ENCODE measurements at places on chromosomes 16 and 17. TPM values are rescaled to one million over a fixed set of nuclear protein-coding genes. Genes with fewer than 3 reads are reported as not detected.

GRCh38 chr16:983044-984030, 1.8 kb downstream of the SOX8 start:
- DNase-seq: no peak
- peaks cover 54% of the 10 kb centered on the region for H3K27me3 ChIP-seq
- H3K36me3 ChIP-seq: no peaks in the 10 kb centered on the region

- H3K36me3 ChIP-seq: no peaks in the 10 kb centered on the region
- peaks cover 60% of the 10 kb centered on the region for H3K27me3 ChIP-seq
- H3K4me3 ChIP-seq: no peak overlapping the region
- no peak for DNase-seq
Observed at GRCh38 chr17:40936437-40936971, 942 bp downstream of the KRT23 start.

GRCh38 chr16:72991211-72991610, 56.7 kb downstream of the ZFHX3 start:
- no peak for DNase-seq
- no peak overlapping the region for H3K27ac ChIP-seq
- H3K36me3 ChIP-seq: no peaks in the 10 kb centered on the region
- H3K27me3 ChIP-seq: no peaks in the 10 kb centered on the region

DNA sequence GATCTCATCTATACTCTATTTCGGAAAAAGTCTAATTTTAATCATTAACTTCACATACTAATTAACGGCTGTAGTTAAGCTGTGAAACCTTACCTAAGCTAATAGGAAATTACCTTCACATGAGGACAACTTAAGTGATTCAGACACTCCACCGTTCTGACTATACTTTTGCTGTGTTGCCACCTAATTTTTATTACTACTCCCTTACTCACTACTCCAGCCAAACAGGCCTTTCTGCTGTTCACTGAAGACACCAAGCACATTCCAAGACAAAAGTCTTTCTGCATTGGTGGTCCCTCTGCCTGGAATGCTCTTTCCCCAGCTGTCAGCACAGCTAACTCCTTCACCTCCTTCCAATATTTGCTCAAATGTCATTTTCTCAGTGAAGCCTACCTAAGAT, 1.3 kb downstream of the CMTR2 start:
- no peaks in the 10 kb centered on the region for H3K27me3 ChIP-seq
- H3K27ac ChIP-seq: no peak overlapping the region
- H3K36me3 ChIP-seq: peaks cover 38% of the 10 kb centered on the region
- no peaks in the 10 kb centered on the region for H3K4me1 ChIP-seq
- DNase-seq: no peak
- peak overlapping the region; percentile 90 for H3K4me3 ChIP-seq

DNA sequence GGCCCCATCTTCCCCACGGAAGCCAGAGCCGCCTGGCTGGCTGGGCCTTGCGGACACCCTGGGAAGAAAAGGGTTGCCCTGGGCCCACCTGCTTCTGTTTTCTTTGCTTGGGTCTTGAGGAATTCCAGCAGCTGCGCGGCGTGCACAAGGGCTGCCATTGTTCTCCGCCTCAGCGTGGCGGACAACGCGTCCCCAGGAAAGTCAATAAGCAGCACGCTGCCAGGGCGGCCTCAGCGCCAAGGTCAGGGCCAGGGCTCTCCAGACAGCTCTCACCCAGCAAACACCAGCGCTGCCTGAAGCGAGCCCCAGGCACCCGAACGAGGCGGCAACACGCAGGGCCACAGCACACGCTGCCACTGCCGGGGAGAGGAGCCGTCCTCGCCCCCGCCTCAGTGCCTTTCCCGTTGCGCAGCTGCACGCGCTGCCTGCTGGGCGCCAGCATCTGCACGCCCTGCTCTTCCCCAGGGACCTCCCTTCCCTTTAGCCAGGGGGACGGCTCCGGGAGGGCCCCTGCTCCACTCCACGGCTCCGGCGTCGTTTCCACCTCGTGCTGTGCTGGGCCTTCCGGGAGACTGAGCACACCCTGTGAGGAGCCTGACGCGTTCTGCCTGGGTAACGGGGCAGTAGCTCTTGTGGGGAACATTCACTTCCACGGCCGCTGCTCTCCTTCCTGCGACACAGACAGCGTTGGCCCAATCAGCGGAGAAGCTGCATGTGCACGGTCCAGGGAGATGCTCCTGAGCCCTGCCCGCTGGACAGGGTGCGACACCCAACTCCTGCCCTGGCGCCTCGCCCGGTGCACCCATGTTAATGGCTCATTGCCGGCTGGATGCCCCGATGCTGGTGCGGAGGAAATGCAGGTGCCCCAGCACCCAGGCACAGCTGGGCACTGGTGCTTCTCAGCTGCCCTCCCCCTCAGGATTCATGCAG, 57.8 kb downstream of the LMF1 start:
- peak overlapping the region; percentile 53 for H3K27ac ChIP-seq
- no peaks in the 10 kb centered on the region for H3K27me3 ChIP-seq
- H3K4me1 ChIP-seq: no peaks in the 10 kb centered on the region
- DNase-seq: no peak
- H3K4me3 ChIP-seq: no peak overlapping the region

DNA sequence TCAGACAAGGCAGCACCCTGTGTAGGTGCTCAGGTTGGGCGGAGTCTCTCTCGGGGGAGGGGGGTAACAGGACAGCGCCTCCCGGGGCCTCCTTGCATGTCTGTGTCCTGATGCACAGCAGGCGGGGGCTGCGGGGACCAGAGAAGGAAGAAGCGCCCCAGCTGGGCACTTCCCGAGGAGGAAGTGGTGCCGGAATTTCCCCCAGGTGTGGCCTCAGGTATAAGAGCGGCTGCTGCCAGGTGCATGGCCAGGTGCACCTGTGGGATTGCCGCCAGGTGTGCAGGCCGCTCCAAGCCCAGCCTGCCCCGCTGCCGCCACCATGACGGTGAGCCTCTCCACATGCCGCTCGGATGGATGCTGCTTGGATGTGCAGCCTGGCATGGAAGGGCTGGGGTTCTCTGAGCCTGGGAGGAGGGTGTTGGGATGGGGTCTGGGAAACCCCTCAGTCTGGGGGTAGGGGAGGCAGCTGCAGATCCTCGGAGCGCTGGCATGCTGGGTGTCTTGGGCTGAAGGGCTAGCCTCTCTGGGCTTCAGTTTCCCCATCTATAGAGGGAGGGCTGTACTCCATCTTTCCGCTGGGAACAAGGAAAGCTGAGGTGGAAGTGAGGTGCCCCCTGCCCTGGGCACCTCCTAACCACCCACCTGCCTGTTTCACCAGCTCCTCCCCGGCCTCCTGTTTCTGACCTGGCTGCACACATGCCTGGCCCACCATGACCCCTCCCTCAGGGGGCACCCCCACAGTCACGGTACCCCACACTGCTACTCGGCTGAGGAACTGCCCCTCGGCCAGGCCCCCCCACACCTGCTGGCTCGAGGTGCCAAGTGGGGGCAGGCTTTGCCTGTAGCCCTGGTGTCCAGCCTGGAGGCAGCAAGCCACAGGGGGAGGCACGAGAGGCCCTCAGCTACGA, at the start of gene IL17C:
IL17C (plus strand) TSS at position 250 of the 908 bp plus-strand sequence; CDS start at position 320, 70 bp downstream.
- no peak within 1 kb of the TSS for H3K27ac ChIP-seq
- no peaks in the 10 kb centered on the region for H3K4me1 ChIP-seq
- no peaks in the 10 kb centered on the region for H3K36me3 ChIP-seq
- peak; percentile 63 for DNase-seq
- H3K4me3 ChIP-seq: no peak within 1 kb of the TSS
- peaks cover 14% of the 10 kb centered on the region for H3K27me3 ChIP-seq

GRCh38 chr17:50139950-50140885, 10.3 kb upstream of the SAMD14 start:
- H3K4me1 ChIP-seq: peaks cover 3% of the 10 kb centered on the region
- H3K36me3 ChIP-seq: peaks cover 72% of the 10 kb centered on the region
- H3K27me3 ChIP-seq: no peaks in the 10 kb centered on the region
- H3K27ac ChIP-seq: no peak overlapping the region
- no peak overlapping the region for H3K4me3 ChIP-seq

Gene RCVRN
- not detected for total RNA-seq

Measured in endodermal cell (in vitro differentiated cells).